ENCODE measurements at places on chromosomes 13 and 19.
A peak's percentile ranks its signal among the peaks of the same experiment; 100 is the strongest.

DNA sequence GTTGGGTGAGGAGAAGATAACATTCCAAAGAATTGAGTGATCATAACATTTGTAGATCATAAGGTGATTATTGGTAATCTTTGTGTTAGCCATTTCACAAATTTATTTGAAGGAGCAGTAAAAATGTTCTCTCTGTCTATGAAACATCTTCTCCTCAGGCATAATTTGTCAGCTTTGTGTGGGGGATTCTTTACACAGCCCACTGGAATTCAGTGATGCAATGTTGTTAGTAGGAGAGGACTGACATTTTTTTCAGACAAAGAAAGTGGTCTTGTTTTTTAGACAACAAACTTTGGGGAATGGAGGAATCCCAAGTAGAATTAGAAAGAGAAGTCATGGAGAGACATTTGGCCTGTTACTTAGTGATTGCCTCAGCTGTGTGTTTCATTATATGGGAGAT, 100.3 kb downstream of the ITGBL1 start:
- DNase-seq: no peak

- no peak for DNase-seq
These were observed 1732.9 kb downstream of the PCDH9 start for GRCh38 chr13:65497265-65497664.

DNA sequence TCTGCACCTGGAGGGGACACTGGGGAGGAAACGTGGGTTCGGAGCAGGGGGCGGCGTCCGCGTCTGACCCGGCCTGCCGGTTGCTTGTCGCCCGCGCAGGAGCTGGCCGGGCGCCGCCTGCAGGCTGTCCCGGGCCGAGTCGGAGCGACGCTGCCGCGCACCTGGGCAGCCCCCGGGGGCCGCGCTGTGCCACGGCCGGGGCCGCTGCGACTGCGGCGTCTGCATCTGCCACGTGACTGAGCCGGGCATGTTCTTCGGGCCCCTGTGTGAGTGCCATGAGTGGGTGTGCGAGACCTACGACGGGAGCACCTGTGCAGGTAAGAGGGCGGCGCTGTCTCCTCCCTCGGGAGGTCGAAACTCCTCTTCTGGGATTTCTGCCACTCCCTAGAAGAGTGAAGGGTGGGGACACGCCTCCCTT, 1.3 kb downstream of the ITGBL1 start:
- no peak for DNase-seq

GRCh38 chr13:109781384-109782065, 4.9 kb downstream of the IRS2 start:
- no peak for DNase-seq

GRCh38 chr13:23086968-23087623, 93.7 kb upstream of the SGCG start:
- DNase-seq: peak; percentile 16

- no peak for DNase-seq
These were observed 90.2 kb downstream of the KCTD12 start for GRCh38 chr13:76795701-76796695.

GRCh38 chr19:58118979-58119733, 21.1 kb upstream of the ZSCAN18 start:
- DNase-seq: no peak

DNA sequence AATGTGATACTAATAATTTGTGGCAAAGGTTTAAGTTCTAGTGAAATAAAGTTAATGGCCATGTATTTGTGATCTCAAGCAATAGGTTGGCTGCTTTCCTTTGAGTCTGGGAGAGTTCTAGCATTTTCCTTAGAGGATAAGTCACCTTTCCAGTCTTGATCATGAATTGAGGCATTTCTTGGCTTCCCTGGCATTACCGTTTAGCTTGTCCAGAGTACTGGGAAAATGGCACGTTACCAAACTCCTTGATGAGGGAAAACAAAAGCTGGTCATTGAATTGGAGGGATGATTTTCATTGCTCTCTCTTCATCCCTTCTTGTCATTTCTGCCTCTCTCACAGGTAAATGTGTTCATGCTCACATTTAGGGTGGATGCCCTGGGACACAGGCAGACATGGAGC, 34.0 kb upstream of the SPRY2 start:
- no peak for DNase-seq

- DNase-seq: peak; percentile 52
These were observed 21.6 kb downstream of the VASP start for GRCh38 chr19:45528744-45529419.

GRCh38 chr19:7083076-7083956, 13.8 kb downstream of the ZNF557 start:
- DNase-seq: peak; percentile 39

DNA sequence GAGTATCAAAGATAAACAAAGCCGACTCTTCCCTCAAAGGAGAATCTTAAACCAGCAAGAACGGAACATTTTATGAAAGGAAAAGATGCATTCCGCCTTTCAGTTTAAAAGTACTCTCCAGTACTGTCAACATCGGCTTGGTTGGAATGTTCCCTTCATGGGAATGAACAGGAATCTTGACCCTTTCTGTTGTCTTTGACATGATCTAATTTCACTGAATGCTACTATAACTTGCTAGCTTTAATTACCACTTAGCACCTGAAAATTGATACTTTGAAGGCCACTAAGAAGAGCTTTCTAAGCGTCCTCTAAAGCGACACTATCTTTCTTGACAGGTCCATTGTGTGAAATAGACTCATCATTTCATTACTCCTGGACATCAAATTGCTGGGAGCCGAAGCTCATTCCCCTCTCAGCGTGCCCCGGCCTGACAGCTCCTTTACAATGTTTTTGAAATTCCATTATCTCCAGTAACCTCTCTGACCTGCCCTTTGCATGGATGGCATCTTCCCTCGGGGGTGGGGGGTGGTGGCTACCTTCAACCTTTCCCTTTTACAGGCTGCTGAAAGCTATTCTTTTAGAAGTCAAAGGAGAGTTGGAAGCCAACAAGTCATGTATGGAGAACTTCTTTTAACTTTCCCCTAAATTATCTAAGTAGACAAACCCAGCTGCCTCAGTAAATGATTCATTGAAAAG, 67.9 kb downstream of the EFNB2 start:
- no peak for DNase-seq

- DNase-seq: peak; percentile 79
These were observed at the start of gene MEX3D for GRCh38 chr19:1568320-1569019. Gene MEX3D, minus strand, starts transcription at chr19:1568325. Its CDS starts 267 bp downstream, at chr19:1568058.

DNA sequence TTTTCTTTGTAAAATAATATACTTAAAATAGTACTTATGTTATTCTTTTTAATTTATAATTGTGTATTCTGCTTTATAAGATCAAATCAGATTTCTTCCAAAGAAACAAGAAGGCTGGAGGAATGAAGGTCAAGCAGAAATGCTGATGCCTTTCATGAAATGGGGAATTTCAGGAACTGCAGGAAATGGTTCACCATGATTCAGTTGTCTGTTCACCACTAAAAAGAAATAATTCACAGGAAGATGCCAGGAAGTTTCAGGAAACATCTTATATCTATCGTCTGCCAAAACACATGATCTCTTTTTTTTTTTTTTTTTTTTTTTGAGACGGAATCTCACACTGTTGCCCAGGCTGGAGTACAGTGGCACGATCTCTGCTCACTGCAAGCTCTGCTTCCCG, 15.7 kb upstream of the SCEL start:
- DNase-seq: no peak

- DNase-seq: no peak
These were observed 3.9 kb upstream of the CERS1 start for GRCh38 chr19:18899624-18900560.

DNA sequence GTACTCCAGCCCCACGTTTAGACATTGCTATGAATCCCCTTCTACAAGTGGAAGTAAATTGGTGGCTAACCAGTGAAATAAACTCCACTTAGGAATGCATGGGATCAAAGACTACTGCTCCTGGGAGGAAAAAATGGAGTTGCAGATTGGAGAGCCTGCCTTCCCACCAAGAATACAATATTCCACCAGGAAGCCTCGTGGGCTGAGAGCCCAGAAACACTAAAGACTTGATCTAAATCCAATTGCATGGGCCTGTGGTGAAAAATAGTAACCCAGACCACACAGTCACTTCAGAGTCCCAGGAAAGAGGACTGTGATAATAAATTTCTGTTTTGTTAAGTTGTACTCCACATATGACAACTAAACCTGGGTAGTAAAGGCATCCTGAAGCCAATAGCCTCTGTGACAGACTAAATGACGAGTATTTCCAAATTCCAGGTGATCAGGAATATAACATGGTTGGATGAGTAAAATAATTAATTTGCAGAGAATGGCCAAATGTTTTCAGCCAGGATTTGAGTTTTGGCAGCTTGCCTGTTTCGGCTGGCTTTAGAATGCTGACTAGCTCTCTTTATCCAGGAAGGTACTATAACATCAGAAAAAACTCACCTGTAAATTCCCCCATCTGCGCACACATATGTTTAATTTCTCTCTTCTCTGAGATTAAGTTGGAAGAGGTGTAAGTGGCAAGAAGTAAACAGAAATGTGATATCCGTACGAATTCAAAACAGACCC, 480.3 kb downstream of the LIG4 start:
- no peak for DNase-seq

DNA sequence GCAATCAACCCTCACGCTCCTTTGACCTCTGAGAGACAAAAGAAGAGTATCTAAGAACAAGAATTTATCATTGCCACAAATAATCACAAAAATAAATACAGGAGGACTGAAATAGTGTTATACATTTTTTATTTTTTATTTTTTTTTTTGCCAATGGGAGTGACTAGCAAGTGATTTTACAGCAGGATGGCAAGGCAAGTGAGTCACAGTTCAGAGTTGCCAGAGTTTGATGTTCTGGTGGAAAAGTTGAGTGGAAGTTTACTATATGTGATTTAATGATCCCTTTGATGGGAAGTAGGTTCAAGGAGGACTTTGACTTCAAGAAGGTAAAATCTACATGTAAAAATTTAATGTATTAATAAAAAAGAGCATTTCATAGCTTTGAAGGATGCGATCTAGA, 2691.4 kb downstream of the PCDH9 start:
- DNase-seq: no peak

- DNase-seq: peak; percentile 23
These were observed 2.6 kb downstream of the P2RY11 start for GRCh38 chr19:10113964-10114650.

DNA sequence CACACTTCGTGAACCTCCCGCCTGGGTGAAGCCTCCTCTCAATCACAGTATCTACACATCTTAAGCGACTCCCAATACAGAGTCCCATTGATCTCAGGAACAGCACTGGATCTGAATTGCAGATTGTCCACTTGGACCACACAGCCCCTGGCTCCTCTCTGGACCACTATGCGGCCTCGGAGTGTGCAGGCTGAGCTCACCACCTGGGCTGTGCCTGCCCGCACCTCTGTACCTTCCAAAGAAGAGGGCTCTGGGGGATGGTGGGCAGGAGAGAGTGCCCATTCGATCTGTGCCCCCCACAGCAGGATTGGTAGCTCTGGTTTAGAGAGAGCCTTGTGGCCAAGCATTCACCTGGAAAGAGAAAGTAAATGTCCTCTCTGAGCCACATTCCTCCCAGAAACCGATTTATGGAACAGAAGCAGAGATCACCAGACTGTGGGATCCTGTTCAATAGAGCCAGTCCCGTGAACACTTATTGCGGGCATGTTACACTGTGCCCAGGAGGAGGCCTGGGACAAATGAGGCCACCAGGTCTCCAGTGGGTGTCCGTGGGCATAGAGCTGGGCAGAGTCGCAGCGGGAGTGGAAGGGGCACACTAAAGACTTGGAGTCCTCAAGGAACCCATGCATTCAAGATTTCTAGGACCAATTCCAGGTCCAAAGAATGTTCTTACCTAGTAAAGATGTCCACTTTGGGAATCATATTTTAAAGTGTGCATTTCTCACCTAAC, 141.6 kb upstream of the SOX1 start:
- DNase-seq: no peak

DNA sequence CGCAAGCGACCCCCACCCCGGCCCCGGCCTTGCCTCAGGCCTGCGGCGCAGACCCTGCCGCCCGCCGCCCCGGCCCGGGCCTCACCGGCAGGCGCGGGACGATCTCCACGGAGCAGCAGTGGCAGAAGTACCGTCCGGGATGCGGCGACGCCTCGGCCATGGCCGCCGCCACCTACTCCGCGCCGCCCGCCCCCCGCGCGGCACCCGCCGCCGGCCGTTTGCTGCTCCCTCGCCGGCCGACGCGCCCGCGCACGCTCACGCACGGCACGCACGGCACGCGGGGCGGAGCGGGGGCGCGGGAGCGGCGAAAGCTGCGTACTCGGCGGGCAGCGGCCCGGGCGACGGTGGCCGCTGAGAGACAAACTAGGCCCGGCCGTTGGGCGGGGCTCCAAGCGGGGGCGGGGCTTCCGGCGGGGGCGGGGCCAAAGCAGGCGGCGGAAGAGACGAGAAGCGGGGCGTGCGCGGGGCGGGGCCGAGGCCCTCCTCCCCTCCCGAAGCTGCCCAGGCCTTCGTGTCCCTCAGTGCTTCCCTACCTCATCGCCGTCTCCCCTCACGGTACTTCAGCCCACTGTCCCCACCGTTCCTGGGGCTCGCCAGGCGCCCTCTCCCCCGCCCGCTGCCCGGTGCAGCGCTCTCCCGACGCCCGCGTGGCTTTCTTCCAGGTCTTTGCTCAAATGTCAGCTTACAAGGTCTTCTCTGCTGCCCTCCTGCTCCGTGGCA, at the start of gene RNF126:
Gene RNF126 (minus strand): TSS at position 253 of the 720 bp plus-strand sequence. CDS start 93 bp downstream, at position 160.
- DNase-seq: peak; percentile 91

GRCh38 chr19:1618157-1619093, 13.2 kb upstream of the UQCR11 start:
- DNase-seq: peak; percentile 74

- DNase-seq: no peak
These were observed 40.1 kb downstream of the FAM216B start for GRCh38 chr13:42821437-42821836.

GRCh38 chr19:49347835-49348234, 12.6 kb downstream of the CD37 start:
- DNase-seq: peak; percentile 58

DNA sequence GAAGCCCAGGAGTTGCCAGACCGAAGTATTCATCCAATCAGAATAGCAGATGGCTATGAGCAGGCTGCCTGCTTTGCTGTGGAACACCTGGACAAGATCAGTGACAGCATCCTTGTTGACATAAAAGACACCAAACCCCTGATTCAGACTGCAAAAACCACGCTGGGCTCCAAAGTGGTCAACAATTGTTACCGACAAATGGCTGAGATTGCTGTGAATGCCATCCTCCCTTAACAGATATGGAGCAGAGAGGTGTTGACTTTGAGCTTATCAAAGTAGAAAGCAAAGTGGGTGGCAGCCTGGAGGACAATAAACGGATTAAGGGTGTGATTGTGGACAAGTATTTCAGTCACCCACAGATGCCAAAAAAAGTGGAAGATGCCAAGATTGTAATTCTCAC, 250.3 kb upstream of the OBI1 start:
- DNase-seq: no peak
